ENCODE measurements at places on chromosomes 1 and 21.

DNA sequence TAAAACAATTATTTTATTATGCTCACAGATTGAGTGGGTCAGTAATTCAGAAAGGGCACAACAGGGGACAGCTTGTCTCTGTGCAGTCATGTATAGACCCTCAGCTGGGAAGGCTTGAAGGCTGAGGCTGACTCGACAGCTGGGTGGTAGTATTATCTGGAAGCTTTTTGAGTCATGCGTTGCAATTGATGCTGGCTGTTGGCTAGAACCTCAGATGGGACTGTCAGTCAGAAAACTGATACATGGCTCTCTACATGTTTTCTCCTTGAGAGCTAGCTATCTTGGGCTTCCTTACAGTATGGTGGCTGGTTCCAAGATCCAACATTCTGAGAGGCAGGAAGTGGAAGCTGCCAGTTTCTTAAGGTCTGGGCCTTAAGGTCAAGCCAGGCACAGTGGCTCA lies 61.5 kb upstream of the SELENON start:
- DNase-seq = no peak

DNA sequence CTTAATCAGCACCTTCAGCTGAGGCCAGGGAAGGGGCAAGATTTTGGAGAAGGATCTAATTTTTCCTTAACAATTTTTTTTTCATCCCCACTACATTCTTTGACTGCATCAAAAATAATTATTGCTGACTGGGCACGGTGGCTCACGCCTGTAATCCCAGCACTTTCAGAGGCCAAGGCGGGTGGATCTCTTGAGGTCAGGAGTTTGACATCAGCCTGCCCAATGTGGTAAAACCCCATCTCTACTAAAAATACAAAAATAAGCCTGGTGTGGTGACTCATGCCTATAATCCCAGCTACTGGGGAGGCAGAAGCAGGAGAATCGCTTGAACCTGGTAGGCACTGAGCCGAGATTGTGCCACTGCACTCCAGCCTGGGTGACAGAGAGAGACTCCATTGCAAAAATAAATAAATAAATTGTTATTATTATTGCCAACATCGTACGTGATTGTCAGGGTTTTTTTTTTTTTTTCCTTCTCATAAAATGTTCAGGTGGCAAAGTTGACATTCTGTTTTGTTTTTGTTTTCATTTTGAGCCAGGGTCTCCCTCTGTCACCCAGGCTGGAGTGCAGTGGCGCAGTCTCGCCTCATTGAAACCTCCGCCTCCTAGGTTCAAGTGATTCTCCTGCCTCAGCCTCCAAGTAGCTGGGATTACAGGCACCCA lies 37.3 kb upstream of the MORC3 start:
- no peak for DNase-seq

- DNase-seq = no peak
Observed at GRCh38 chr1:67683316-67683715, 1.7 kb upstream of the GADD45A start.

DNA sequence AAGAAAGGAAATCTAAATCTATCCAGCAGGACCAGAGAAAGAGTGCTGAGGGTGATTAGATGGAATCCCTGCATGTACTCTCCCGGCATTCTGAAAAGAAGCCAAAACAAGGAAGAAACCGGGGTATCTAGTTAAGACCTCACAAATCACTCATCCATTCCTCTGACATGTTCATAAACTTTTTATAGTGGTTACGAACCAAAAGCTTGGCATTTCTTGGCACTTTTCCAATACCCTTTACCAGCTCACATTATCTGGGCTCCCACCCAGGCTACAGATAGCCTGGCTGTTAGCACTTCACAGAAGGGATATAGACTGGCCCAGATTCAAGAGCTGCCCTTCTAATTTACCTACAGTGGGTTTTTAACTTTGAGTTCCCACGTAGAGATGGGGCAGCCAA lies 1.8 kb upstream of the C1orf74 start:
- no peak for DNase-seq

DNA sequence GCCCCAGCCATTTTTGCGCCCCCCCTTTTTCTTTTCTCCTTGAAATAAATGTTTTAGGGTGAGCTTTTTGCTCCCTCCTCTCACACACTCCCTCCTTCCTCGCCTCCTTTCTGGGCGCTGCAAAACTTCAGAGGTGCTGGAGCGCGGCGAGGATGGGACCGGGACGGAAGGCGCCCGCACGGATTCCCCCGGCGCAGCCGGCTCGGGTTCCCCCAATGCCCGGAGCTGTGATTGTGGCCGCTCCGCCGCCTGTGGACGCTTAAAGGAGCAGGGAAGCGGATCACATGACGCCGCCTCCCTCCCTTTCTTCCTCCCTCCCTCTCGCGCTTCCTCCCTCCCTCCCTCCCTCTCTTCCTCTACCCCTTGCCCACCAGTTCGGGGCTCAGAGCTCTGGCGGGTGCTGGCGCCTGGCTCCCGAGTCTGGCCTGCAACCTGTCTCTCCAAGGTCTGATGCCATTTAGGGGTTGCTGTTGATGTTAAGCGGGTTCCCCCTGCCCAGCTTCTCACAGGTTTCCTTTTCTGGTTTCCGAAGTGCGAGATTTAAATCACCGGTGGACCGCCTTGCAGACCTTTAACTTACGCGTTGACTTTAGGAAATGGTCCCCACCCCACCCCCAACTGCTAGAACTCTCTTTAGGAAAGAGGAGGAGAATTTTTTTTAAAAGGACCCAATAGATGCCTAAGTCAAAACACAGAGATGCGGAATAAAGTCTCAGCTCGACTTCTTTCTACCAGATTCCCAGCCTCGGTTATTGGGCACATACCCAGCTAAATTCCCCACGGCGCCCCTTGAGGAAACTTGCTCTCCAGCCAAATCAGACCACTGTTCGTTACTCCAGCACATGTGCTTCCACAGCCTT lies at the start of gene WLS:
TSS of gene WLS (minus strand) at position 235 of the 860 bp plus-strand sequence. CDS start at position 11, 224 bp downstream.
- DNase-seq = no peak

- DNase-seq = no peak
Observed at GRCh38 chr1:22212400-22213233, 69.7 kb upstream of the WNT4 start.

GRCh38 chr1:227729881-227730629 lies 5.0 kb downstream of the JMJD4 start:
- DNase-seq = peak; percentile 61

- DNase-seq = peak; percentile 40
Observed at GRCh38 chr1:225318706-225319575, 108.9 kb downstream of the LBR start.

Measured in activated CD4-positive, alpha-beta T cell treated with anti-CD3 and anti-CD28 coated beads, Interleukin-2, Interleukin-6, amounts not matched to agents 100 ng/mL and 50 ng/mL, durations not matched to agents 16 hours and 8 hours (primary cell).